ENCODE measurements at places on chromosomes 13 and 19.

DNA sequence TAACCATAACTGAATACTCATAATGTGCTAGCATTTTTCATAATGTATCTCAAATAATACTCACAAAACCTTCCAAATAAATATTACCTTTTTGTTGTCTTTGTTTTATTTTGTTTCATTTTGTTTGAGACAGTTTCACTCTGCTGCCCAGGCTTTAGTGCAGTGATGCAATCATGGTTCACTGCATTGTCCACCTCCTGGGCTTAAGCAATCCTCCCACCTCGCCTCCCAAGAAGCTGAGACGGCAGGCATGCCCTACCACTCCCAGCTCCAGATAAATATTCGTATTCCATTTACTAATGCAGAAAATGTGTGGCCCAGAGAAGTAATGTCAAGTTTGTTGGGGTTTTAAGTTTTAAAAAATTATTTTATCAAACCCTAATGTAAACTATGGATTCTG, 739.1 kb downstream of the GPC5 start:
- no peak for DNase-seq

DNA sequence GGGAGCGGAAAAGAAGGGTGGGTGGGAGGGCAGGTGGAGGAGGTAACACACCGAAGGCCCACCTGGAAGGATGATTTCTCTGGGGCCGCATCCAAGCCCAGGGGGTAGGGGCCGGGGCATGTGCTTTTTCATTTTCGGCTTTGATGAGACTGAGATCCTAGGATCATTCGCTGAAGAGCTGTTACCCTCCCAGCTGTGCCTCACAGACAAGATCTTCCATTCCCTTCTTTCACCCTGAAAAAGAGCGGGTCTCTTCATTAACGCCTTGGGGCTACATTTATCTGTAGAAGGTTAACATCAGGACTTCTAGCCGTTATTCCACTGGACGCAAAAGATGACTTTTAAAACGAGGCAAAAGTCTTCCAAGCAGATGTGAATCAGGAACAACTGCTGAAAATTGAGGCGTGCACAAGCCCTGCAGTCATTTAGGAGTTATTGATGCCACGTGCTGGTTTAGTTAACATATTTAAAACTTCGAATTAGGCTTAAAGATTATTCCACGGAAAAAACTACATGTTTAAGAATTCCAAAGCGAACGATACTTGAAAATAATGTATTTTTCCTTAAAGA, 1.1 kb downstream of the LMO7 start:
- peak; percentile 25 for DNase-seq

GRCh38 chr13:39910041-39910440, 254.6 kb downstream of the COG6 start:
- DNase-seq = no peak

- DNase-seq = no peak
These were observed 24.6 kb downstream of the LMO7 start for GRCh38 chr13:75660694-75661093.

- no peak for DNase-seq
These were observed 4.2 kb upstream of the CILP2 start for GRCh38 chr19:19533841-19534240.
